ENCODE measurements at places on chromosomes 11 and 22. TPM values are rescaled to one million over a fixed set of nuclear protein-coding genes. Genes with fewer than 3 reads are reported as not detected.

SYCE3 gene
- not detected for total RNA-seq

LRRC32 gene
- total RNA-seq: 0.15 TPM

PRG3 gene
- total RNA-seq: not detected

CBLIF gene
- total RNA-seq: not detected

PARVB gene
- total RNA-seq: 28.1 TPM

DERL3 gene
- total RNA-seq: 1.0 TPM

FGF19 gene
- total RNA-seq: not detected

IL18 gene
- 22.5 TPM for total RNA-seq

KAT5 gene
- total RNA-seq: 84.2 TPM

UBE2L6 gene
- total RNA-seq: 19.1 TPM

OR52E8 gene
- total RNA-seq: not detected

LSP1 gene
- total RNA-seq: 0.90 TPM

ATP6V1E1 gene
- 136 TPM for total RNA-seq

SCARF2 gene
- total RNA-seq: 3.2 TPM

NOX4 gene
- not detected for total RNA-seq

DLG2 gene
- total RNA-seq: 4.2 TPM

NAALADL1 gene
- 0.23 TPM for total RNA-seq

OR56A4 gene
- not detected for total RNA-seq

OR51S1 gene
- total RNA-seq: not detected

TMEM191C gene
- total RNA-seq: 2.9 TPM

MS4A7 gene
- 0.23 TPM for total RNA-seq

LRRC74B gene
- total RNA-seq: not detected

CD3G gene
- 0.15 TPM for total RNA-seq

NAV2 gene
- 22.7 TPM for total RNA-seq

SLC43A1 gene
- total RNA-seq: 2.0 TPM

FBLN1 gene
- total RNA-seq: 143 TPM

SGSM1 gene
- total RNA-seq: 1.6 TPM

ACCSL gene
- not detected for total RNA-seq

BDNF gene
- total RNA-seq: 0.36 TPM

BTG4 gene
- not detected for total RNA-seq

NCAM1 gene
- total RNA-seq: 0.18 TPM

SMTNL1 gene
- not detected for total RNA-seq

TSPAN18 gene
- 21.3 TPM for total RNA-seq

DTX4 gene
- 0.21 TPM for total RNA-seq

OLFML1 gene
- total RNA-seq: not detected

ST13 gene
- 200 TPM for total RNA-seq

ASPHD2 gene
- total RNA-seq: 0.15 TPM

JHY gene
- 10.1 TPM for total RNA-seq

OSBP2 gene
- total RNA-seq: 4.7 TPM

CRYBB2 gene
- 0.39 TPM for total RNA-seq

MMP8 gene
- total RNA-seq: not detected

SYVN1 gene
- total RNA-seq: 64.3 TPM

CYTH4 gene
- 1.3 TPM for total RNA-seq

OR8G5 gene
- not detected for total RNA-seq

TMPRSS4 gene
- total RNA-seq: not detected

OR51B4 gene
- not detected for total RNA-seq

UPK2 gene
- total RNA-seq: 0.92 TPM

CRYBA4 gene
- not detected for total RNA-seq

OR8D4 gene
- not detected for total RNA-seq

ZNF408 gene
- 19.8 TPM for total RNA-seq

PLXNB2 gene
- total RNA-seq: 227 TPM

DDX17 gene
- total RNA-seq: 277 TPM

SCO2 gene
- 14.2 TPM for total RNA-seq

MIOX gene
- 0.23 TPM for total RNA-seq

RPS13 gene
- 882 TPM for total RNA-seq

PRR5L gene
- 0.36 TPM for total RNA-seq

CCDC134 gene
- 16.7 TPM for total RNA-seq

LIF gene
- 34.4 TPM for total RNA-seq

Data from Panc1 (cell line).